ENCODE measurements at places on chromosomes 11 and 22. TPM values are rescaled to one million over a fixed set of nuclear protein-coding genes. Genes with fewer than 3 reads are reported as not detected.

- DNase-seq = no peak
These were observed 247.3 kb upstream of the BLID start for GRCh38 chr11:122363296-122363695.

DNA sequence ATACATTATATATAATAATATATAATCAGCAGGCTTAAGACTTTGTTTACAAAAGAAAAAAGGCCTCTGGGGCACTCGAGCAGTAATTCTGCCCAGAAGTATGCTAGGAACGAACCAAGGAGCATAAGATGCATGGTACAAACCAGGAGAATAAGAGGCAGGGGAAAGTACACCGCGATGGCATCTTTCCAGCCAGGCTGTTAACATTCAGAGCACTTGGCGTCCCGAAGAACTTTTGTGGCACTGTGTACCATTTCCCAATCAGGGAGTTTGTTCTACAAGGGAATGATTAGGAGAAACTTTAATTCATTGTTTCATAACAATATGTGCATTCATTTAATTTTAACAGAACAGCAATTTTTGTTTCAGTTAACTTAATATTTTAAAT is 125.1 kb downstream of the WT1 start:
- DNase-seq = no peak

DNA sequence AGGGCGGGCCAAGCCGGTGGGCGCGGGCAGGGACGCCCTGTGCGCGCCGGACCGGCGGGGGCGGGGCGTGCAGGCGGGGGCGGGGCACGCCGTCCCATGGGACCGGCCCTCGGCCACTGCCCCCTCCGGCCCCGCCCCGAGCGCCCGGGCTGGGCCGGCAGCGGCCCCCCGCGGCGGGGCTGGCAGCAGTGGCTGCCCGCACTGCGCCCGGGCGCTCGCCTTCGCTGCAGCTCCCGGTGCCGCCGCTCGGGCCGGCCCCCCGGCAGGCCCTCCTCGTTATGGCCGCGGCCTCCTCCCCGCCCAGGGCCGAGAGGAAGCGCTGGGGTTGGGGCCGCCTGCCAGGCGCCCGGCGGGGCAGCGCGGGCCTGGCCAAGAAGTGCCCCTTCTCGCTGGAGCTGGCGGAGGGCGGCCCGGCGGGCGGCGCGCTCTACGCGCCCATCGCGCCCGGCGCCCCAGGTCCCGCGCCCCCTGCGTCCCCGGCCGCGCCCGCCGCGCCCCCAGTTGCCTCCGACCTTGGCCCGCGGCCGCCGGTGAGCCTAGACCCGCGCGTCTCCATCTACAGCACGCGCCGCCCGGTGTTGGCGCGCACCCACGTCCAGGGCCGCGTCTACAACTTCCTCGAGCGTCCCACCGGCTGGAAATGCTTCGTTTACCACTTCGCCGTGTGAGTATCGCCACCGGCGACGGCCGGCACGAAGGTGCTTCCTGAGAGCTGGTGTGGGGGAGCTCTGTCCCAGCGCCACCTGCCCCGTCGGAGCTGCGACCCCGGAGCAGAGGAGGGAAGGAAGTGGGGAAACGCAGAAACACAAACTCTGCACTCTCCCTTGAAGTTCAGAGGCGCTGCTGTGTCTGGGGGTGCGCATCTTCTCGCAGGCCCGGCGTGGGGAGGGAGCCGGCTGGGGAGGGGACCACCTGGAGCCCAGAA is at the start of gene KCNQ1:
TSS of gene KCNQ1 (plus strand) at position 188 of the 925 bp plus-strand sequence. CDS start at position 279, 91 bp downstream.
- peak; percentile 76 for DNase-seq

- no peak for DNase-seq
These were observed 39.0 kb downstream of the CSNK2A3 start for GRCh38 chr11:11313902-11314692.

GRCh38 chr22:43431808-43432554 is 20.2 kb downstream of the MPPED1 start:
- DNase-seq = no peak

DNA sequence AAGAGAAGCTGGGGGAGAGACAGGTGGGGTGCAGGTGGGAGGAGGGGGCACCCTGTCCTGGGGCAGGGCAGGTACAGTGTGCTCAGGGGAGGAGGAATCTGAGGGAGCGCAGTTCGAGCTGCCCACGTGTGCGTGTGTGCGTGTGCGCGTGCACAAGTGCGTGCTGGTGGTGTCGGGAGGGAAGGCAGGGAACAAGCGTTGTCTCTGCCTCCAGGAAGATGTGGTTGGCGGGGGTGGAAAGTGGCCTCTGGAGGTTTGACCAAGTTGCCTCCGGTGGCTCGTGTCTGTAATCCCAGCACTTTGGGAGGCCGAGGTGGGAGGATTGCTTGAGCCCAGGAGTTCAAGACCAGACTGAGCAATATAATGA is 49.9 kb upstream of the THY1 start:
- no peak for DNase-seq

GRCh38 chr11:107591378-107592230 is 657 bp downstream of the ELMOD1 start:
- DNase-seq = peak; percentile 43

- no peak for DNase-seq
These were observed 568.9 kb downstream of the LUZP2 start for GRCh38 chr11:25065746-25066145.

DNA sequence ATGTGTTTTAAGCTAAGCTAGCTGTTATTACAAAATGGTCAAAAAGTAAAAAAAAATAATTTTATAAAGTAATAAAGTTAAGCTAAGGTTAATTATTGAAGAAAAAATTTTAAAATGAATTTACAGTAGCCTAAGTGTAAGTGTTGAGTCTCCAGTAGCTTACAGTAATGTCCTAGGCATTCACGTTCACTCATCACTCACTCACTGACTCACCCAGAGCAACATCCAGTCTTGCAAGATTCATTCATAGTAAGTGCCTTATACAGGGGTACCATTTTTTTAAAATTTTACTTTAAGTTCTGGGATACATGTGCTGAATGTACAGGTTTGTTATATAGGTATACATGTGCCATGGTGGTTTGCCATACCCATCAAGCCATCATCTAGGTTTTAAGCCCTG is 11.6 kb upstream of the OOSP4B start:
- no peak for DNase-seq

Gene MPZL3
- 49.1 TPM for total RNA-seq

Gene OLFML1
- not detected for total RNA-seq

Gene TIMP3
- total RNA-seq = 0.08 TPM

Gene OR5P2
- not detected for total RNA-seq

Gene OR5B21
- not detected for total RNA-seq

Gene KCNJ4
- not detected for total RNA-seq

Gene TRIM48
- not detected for total RNA-seq

Data from activated naive CD8-positive, alpha-beta T cell treated with anti-CD3 and anti-CD28 coated beads for 36 hours (primary cell).